ENCODE measurements at places on chromosomes 5 and 9.

GRCh38 chr9:79883073-79883645 is 311.4 kb downstream of the TLE4 start:
- peak; percentile 57 for ATAC-seq

DNA sequence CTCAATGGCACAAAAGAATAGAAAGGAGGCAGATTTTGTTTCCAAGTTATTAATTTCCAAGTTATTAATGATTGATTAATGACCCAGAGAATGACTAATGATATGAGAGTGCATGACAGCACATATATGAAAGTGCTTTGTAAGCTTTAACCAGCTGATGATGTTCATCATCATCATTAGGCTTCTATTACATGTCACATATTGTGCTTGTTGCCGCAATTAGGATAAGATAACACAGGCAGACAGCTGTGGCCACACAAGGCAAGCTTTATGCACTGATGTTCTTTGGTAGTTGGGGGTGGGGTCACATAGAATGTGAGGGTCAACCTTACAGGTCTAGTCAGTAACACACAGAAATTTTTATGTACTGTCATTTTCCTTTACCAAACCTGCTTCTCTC is 219.7 kb downstream of the TRPM3 start:
- no peak for ATAC-seq

GRCh38 chr5:149345892-149346222 is 558 bp downstream of the GRPEL2 start:
- no peak for ATAC-seq

GRCh38 chr5:39441838-39442237 is 17.1 kb upstream of the DAB2 start:
- no peak for ATAC-seq

DNA sequence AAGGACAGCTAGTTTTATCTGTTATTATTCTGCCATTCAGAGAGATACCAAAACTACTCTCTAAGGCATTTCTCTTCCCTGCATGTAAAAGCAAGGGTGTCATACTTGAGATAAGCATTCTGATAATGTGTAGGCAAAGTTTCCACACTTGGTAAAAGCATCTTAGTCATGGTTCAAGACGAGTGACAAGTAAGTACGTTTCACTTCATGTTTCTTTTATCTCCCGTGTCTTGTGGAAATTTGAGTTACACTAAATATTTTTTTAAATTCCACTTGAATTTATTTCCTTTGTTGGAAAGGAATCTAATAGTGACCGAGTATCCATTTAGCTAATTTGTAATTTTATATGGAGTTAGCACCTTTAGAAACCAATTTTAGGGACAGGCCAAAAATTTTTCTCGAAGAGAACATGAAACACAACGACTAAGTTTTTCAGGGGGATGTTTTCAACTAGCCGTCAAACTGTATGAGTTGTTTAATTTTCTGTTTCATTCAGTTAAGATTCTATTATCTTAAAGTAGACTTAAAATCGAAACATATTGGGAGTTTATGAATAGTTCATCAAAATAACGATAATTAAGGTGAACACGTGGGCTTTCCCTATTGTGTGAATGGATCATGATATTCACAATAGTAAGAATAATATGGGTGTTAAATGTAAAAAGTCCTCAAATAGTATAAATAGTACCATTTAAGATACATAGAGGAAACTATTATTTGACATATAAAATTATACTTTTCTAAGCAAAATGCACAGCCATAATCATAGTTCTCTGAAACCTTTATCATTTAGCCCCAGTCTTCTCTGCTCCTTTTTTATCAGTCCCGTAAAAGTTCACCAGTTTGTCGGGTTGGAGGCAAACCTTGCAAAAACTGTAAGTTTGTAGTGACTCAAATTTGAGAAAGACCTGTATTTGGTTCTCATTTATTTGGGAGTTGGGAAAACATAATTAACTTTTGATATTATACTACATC is 1.6 kb downstream of the RFESD start:
- peak; percentile 61 for ATAC-seq

DNA sequence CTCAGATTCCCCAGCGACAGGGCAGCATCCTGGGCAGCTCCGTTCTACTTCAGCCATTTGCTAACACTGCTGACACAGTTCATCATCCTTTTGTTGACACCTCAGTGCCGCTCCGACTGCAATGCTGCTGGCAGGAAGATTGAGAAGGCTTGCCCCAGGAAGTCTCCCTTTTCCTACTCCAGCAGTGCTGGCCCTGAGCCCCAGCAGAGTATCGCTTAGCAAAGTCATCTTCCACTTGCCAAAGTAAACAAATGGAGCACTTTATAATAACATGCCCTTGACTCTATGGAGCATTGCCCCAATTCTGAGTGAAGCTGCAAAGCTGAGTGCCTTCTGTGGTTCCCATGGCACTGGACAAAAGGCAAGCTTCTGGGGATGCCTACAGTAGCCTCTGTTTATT is 32.2 kb downstream of the PRLR start:
- no peak for ATAC-seq

DNA sequence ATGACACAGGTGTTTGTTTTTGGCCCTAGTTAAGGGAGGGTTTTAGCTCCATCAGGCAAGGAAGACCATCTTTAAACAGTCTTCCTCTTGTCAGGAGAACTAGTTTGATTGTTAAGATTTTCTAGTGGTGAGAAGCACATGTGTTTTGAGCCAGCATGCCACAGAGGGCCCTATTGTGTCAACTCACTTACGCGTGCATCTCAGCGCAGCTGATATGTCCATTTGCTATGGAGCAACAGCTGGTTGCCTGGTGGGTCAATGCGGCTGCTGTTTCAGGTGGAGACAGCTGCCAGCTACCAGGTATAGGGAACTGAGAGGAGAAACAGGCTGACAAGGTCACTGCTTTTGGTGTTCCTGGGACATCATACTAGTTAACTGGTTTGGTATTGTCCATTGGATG is 100.5 kb upstream of the PRRC1 start:
- ATAC-seq = no peak

DNA sequence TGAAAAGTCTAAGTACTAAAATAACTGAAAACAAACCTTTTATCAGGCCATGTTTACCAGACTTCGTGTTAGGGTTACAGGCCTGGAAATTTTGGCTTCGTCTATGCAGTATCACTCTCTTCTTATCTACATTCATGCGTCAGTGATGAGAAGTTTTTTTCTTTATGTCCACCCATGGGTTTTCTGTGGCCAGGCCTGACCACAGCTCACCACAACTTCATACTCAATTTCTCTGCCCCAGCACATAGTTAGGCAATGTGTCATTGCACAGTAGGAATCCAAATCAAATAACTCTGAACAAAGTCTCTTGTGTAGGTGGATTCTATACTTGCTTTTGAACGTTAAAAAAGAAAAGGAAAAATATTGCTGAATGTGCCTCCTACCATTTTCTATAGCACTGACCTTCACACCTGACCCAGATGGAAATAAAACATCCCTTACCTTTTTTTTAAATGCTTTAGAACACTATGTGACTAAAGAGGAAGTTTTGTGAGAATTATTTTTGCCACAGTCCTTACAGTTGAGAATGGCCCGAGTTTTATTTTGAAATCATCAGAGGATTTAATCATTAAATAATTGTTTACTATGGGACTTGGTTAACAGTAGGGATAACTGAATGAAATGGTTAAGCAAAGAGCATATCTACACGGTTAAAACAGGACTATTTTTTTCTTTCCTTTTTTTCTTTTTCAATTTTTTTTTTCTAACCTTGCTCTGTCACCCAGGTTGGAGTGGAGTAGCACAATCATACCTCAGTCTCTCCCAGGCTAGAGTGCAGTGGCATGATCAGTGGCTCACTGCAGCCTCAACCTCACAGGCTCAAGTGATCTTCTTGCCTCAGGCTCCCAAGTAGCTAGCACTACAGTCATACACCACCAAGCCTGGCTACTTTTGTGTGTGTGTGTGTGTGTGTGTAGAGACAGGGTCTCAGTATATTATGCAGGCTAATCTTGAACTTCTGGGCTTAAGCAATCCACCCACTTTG is 1247.0 kb upstream of the ACO1 start:
- no peak for ATAC-seq

- peak; percentile 72 for ATAC-seq
Measured at GRCh38 chr9:125663127-125663526, 43.9 kb downstream of the MAPKAP1 start.

- no peak for ATAC-seq
Measured at GRCh38 chr5:154274828-154275185, 84.3 kb downstream of the GALNT10 start.

DNA sequence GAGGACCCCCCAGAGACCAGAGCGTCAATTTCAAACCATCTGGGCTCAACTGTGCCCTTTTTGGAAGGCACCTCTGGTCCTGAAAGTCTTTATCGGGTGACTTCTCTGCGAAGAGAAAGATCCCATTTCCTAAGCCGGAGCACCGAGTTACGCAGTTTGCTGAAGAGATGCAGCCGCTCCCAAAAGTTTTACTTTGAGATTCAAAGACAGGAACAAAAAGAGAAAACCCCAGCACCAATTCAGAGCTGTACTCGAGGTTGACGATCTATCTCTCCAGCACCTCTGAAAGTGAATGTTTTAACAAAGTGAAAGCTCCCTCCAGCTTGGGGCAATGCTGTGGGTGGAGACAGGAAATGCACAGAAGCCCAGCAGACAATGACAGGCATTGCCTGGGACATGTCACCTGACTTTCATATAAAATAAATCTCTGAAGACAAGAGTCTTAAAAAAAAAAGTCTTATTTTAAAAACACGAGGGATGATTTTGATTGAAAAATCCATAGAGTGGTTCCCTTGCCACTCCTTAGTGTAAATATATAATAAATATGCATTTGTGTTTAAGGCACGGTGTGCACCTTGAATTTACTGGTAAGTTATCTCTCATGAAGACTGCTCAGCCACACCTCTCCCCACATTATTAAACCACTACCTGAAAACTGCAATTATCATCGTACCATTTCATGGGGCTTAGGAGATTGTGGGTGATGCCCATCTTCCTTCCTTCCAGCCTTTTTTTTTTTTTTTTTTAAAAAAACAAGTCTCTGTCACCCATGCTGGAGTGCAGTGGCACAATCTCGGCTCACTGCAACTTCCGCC is 79.9 kb downstream of the FNBP1 start:
- peak; percentile 98 for ATAC-seq

GRCh38 chr5:154193283-154193682 is 2.8 kb downstream of the GALNT10 start:
- ATAC-seq = no peak

GRCh38 chr5:135230251-135230925 is 168.6 kb downstream of the MACROH2A1 start:
- ATAC-seq = no peak

- ATAC-seq = no peak
Measured at GRCh38 chr9:103978396-103978795, 115.7 kb upstream of the SMC2 start.

GRCh38 chr9:114139071-114139470 is 16.3 kb upstream of the COL27A1 start:
- ATAC-seq = no peak

DNA sequence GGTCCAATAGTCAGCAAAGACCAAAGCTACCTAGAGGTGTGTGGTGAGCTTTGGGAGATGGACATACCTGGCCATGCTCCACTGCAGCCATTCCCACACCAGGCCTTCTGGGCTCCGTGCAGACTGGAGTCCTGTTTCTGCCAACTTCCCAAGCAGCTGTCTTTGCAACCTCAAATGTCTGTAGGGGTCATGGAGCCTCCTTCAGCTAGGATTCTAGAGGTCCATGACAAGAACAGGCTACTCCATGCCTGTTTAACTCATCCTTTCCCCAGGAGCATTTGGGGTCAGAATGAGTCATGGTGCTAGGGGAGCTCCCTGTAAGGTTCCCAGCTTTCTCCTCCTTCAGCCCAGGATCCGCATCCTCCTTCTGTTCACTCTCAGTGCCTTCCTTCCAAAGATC is 17.1 kb downstream of the VPS13A start:
- no peak for ATAC-seq

DNA sequence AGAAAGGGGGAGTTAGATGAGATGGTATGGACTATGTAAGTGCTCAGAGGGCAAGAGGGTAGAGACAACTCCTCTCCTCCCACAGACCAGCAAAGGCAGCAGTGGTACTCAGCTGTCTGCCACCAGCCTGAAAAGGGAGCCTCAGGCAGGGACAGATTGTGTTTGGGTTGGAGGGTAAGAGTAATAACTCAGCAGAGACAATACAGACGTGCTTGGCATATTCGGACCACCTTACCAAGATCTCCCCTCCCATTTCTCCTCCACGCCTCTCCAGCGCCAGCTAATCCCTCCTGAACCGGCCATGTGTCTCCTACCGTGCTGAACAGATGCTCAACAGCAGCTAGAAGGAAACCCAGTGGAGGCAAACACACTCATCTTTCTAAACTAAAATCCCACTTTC is 180.8 kb downstream of the ASTN2 start:
- ATAC-seq = no peak

- ATAC-seq = no peak
Measured at GRCh38 chr5:16603295-16603694, 13.5 kb downstream of the RETREG1 start.

DNA sequence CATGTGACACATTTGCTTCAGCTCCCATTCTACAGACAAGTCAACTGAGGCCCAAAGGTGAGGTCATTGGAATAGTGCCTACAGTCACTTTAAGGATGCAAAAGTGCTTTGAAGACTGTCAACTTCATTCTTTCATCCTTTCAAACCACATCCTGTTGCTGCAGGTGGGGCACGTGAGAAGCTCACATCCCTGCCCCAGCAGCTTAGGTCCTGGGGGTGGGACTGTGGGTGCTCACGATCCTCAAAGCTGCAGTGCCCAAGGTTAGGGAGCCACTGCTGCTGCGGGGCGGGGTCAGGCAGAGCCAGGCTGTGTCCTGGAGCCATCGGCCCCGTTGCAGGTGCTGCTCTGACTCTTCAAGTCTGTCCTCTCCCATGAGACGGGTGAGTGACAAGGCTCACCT is 57.9 kb upstream of the IER5L start:
- ATAC-seq = peak; percentile 57

DNA sequence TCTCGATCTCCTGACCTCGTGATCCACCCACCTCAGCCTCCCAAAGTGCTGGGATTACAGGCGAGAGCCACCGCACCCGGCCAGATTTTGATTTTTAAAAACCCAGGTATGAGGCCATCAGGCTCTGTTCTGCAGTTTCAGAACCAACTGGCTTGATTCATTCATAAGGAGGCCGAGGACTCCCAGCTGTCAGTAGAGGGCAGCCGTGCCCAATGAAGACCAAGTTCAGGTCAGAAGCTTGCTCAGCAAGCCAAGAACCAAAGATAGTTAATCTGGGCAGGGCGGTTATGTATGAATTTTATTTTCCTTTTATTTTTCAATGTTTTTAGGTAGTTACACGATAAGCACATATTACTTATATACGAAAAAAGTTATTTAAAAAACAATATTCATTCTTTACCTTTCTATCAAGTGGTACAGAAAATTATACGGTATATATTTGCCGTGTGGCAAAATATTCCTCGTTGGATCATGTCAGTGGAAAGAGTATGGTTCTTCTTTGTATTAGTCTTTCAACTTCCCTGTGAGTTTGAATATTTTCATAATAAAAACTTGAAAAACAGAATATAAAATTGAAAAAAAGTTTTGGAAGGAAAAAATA is 18.0 kb downstream of the MGAT1 start:
- peak; percentile 72 for ATAC-seq

- no peak for ATAC-seq
Measured at GRCh38 chr9:115855458-115856133, 298.0 kb upstream of the PAPPA start.

- ATAC-seq = peak; percentile 64
Measured at GRCh38 chr9:76394960-76395252, 680 bp upstream of the RFK start.
